ENCODE measurements at places on chromosomes 16 and 17.

- no peak for DNase-seq
Measured at GRCh38 chr16:84532291-84532724, 27.8 kb upstream of the MEAK7 start.

DNA sequence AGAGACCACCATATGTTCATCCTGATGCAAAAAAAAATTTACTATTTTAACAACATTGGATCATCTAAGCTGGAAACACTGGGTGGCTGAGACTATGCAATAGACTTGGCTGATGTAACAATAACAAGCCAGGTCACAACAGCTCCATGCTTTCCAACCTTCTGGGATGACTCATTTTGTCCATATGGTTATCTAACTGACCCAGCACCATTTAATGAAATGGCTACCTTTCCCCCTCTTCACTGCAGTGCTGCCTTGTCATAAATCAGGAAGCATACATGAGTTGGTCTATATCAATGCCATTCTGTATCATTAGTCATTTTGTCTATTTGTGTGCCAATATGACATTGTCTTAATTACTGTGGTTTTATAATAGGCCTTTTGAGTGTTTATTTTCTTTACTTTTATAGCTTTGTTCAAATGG, 217.6 kb upstream of the KCNJ16 start:
- no peak for DNase-seq

- DNase-seq = no peak
Measured at GRCh38 chr17:82642022-82642421, 6.2 kb downstream of the WDR45B start.

DNA sequence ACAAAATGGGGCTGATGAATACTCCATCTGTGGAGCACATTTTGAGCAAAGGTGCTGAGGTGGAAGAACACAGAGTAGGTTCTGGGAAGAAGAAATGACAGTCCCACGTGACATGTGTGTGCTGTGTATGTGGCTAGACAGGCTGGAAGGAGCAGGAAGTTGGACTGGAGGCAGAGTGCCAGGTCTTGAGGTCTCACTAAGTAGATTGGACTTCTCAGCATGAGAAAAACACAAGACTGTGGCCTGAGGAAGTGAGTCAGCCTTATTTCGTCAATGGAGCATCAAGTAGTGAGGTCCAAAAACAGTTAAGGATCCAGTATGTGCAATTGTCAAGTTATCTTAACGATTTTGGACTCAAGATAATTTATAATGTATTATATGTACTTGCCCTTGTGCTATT, 736.5 kb downstream of the KCNJ2 start:
- no peak for DNase-seq

DNA sequence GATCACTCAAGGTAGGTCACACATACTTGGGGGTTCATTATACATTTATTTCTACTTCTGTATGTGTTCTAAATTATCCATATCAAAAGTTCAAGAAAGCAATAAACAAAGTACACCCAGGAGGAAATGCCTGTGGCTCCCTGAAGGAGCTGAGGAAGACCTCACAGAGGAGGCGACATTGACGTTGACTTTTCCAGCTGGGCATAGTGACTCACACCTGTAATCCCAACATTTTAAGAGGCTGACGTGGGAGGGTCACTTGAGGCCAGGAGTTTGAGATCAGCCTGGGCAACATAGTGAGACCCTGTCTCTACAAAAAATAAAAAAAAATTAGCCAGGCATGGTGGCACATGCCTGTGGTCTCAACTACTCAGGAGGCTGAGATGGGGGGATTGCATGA, 16.3 kb downstream of the ITGAD start:
- DNase-seq = no peak

DNA sequence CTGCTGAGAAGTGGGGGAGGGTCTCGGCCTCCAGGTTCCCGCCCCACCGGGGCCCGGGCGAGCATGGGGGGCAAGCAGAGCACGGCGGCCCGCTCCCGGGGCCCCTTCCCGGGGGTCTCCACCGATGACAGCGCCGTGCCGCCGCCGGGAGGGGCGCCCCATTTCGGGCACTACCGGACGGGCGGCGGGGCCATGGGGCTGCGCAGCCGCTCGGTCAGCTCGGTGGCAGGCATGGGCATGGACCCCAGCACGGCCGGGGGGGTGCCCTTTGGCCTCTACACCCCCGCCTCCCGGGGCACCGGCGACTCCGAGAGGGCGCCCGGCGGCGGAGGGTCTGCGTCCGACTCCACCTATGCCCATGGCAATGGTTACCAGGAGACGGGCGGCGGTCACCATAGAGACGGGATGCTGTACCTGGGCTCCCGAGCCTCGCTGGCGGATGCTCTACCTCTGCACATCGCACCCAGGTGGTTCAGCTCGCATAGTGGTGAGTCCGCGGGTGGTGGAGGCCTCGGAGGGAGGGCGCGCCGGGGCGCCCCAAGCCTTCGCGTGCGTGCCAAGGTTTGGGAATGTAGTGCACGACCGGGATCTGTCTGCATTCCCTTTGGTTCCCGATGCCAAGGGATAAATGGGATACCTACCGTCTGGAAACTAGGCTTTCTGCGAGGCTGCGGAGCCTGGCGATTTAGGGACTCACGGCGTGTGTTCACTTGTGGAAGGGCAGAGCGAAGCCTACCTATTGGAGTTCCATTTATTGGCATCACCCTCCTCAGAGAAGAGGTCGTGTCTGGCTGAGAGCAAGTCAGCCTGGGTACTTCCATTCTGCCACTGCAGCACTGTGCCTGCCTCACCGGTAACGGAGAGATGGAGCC, 1.0 kb downstream of the ZNRF1 start:
- DNase-seq = peak; percentile 66

- DNase-seq = no peak
Measured at GRCh38 chr16:27676839-27677238, 126.9 kb downstream of the KATNIP start.

DNA sequence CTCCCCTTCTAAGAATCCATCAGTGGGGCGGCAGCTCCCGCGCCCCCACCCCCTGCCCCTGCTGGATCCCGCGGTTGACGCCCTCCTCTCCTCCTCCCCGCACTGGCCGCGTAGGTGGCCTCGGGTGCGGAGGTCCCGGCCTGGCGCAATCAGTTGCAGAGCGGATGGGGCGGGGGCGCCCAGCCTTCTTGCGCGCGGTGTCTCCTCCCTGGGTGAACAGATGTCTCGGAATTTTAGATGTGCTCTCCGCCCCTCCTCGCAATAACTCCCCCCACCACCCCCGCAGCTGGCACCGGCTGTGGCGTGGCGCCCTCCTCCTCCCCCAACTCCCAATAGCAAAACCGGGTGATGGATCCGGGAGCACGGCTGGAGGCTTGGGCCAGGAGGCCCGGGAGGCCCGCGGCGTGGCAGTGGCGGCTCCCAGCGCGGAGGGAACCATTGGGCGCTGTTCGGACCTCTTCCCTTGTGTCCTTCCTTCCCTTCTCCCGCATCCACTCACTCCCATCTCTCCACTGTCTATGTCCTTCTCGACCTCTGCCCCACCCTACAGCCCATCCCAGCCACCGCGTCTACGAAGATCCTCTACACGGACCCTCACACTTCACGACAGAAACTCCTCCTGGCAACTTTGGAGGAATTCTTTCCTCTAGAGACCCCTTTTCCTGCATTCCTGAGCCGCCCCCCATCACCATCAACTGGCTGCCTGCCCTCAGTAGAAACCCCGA, 11.0 kb downstream of the NEUROD2 start:
- DNase-seq = no peak

DNA sequence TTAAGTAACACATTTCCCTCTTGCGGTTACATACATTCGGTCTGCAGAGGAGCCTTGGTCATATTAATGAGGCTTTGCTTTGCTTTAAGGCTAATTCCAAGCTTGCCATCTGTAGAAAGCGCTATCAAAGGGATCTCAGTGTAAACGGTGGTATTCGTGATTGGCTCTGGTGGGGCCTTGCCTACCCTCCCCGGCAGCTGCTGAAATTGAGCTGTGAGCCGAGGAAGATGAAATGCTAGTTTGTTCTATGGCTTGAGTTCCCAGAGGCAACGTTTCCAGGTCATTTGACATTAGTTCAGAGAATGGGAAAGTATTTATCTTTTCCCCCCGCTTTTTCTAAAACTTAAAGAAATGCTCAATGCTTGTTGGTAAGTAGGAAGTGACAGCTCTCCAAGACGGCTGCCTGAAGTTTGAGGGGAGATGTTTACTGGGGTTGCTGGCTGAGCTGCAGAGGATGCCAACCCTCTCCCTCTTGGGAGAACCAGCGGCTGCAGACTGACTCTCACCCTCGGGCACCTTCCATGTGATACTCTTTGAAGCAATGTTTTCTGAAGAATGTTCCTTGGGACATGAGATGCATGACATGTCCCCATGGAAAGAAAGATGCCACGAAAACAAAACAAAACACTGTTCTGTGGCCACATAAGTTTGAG, 458.7 kb upstream of the EEF2KMT start:
- no peak for DNase-seq

- no peak for DNase-seq
Measured at GRCh38 chr16:75379339-75379738, 54.0 kb downstream of the CFDP1 start.

- DNase-seq = no peak
Measured at GRCh38 chr17:2023692-2024571, 1.2 kb downstream of the RTN4RL1 start.

GRCh38 chr16:86092586-86093480, 193.9 kb downstream of the IRF8 start:
- DNase-seq = no peak

- DNase-seq = no peak
Measured at GRCh38 chr17:48125829-48126531, 18.4 kb downstream of the SNX11 start.

DNA sequence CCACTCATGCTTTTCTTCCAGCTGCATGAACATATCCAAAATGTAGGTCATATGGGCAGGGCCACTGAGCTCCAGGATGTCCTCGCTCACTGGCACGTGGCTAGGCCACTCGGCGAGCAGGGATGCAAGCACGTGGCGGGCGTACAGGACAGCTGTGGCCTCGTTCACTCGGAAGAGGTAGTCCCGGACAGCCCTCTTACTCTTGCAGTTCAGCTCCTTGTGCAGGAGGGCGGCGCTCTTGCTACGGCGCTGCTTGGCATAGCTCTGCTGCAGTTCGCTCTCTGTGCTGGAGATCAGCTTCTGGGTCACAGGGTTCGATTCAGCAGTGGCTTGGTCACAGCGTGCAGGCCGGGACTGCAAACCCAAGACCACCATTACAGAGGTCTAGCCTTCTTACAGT, 53.1 kb upstream of the ATP2A3 start:
- DNase-seq = no peak

DNA sequence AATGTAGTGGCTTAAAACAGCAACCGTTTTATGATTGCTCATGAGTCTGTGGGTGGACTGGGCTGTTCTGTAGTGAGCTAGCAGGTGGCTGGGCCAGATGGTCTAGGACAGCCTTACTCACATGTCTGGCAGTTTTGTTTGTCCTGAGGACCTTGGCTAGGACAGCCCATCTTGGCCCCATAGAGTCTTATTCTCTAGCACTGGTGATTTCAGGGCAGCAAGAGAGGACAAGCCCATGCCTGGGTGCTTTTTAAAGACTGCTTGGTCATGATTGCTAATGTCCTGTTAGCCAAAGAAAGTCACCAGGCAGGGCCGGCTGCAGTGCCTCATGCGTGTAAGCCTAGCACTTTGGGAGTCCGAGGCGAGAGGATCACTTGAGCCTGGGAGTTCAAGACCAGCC, 139.8 kb downstream of the KATNIP start:
- DNase-seq = no peak

GRCh38 chr16:14505846-14506245, 124.2 kb downstream of the PARN start:
- DNase-seq = no peak

DNA sequence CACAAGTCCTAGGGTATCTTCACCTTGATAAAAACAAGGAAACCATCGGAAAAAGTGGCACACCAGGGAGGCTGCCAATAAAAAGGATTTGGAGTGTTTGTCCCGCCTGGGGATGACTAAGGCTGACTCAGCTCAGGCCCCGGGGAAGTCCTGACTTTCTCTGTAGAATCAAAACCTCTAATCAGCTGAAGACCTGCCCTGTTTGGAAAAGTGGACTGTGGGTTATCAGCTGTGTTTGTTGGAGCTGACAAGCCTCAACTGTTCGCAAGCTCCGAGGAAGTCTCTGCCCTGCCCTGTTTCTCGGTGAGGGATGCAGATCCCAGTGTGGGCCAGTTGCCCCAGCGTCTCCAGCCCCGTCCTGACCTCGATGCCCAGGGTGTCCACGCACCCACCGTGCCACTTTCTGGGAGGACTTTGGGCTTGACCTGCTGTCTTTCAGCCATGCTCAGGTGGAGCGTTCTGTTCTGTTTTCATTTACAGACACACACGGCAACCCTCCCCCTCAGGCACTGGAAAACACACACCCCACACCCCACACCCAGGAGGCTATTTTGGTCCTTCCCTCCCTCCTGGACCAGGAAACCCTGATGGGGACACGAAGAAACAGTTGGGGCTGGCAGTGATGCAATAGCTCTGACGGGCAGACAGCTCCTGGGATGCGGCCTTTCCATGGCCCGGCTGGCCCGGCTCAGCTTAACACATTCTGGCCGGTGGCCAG, 27.6 kb upstream of the PITPNA start:
- no peak for DNase-seq

DNA sequence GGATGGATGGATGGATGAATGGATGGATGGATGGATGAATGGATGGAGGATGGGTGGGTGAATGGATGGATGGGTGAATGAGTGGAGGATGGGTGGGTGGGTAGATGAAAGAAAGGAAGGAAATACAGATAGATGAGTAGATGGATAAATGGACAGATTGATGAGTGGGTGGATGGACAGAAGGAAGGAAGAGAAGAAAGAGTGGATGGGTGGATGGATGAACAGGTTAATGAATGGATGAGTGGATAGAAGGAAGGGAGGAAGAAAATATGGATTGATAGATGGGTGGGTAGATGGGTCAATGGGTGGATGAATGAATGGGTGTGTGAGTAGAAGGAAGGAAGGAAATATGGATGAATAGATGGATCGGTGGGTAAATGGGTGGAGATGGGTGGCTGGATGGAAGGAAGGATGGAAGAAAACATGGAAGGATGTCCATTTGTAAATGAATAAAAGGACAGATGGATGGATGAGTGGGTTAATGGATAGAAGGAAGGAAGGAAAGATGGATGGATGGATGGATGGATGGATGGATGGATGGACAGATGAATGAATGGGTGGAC, 97.3 kb upstream of the TNRC6C start:
- DNase-seq = no peak

DNA sequence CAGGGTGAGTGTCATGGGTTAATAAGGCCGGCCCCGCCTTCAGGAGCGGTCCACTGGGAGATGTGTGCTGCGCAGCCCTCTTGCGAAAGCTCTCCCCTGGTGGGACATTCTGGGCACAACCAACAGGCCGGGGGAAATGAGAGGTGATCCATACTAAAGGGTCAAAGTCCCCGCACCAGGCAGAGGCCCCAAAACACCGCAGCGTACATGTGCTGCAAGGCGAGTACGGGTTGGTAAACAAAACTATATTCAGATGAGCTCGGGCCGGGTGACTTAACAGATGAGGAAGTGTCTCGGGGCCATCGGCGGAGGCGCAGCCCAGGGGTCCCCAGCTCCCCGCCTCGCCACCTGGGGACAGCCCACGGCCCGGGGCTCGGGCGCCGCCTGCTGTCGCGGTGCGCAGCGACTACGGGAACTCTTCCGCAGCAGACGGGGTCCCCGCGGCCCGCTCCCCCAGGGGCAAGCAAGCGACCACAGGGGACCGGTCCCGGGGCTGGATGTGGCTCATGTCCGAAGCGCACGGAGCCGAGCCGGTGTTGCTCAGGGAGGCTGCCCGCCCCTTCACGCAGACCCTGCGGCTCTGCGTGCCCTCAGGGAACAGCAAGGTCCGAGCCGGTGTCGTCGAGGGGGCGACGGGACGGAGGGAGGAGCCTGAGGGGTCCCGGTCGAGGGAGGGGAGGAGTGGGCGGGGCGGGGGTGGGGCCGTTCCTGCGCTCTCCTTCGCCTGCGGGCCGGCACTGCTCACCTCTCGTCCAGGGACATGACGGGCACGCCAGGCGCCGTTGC, at the start of gene RAB37:
Gene RAB37, plus strand, starts transcription at position 744 of the 786 bp plus-strand sequence. Its CDS starts 17 bp downstream, at position 761.
- DNase-seq = no peak

- no peak for DNase-seq
Measured at GRCh38 chr17:77493238-77493820, 352.6 kb downstream of the SEC14L1 start.
